ENCODE measurements at places on chromosomes 11 and 22.

- no peak for DNase-seq
These were observed 47.9 kb upstream of the SUSD2 start for GRCh38 chr22:24133187-24133965.

DNA sequence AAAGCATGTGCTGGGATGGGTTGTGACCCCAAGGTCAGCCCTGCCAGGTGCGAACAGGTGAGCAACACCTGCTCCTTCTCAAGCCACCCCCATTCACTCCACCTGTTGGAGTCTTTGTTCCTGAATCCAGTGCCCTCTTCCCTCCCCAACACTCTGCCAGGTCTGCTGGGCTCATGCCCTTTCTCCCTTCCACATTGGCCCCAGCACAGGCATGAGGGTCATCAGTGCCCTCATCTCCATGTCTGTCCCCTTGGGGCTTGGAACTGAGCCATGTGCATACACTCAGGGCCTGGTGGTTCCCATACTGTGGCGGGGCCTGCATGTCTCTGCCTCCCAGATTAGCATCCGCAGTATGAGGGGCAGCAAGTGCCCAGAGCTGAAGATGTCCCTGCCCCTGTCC lies 19.1 kb downstream of the RFPL2 start:
- DNase-seq = no peak

DNA sequence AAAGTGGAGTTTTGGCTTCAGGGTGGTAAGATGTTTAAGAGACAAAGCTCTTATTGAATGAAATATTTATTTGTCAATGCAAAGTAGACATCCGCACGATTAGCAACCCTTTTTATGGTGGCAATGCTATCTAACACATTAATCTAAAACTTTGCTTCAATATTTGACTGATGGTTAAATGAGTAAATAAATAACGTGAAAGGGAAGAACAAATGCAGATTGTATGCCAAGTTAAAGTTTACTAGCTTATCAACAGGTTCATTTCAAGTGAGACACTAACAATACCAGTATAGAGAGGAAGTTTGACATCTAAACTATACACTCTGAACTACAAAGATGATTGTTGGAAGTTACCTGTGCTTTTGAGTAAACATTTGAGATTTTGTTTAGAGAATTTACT lies 50.1 kb downstream of the AASDHPPT start:
- no peak for DNase-seq

GRCh38 chr11:15053191-15053685 lies 20.2 kb upstream of the CALCB start:
- no peak for DNase-seq

DNA sequence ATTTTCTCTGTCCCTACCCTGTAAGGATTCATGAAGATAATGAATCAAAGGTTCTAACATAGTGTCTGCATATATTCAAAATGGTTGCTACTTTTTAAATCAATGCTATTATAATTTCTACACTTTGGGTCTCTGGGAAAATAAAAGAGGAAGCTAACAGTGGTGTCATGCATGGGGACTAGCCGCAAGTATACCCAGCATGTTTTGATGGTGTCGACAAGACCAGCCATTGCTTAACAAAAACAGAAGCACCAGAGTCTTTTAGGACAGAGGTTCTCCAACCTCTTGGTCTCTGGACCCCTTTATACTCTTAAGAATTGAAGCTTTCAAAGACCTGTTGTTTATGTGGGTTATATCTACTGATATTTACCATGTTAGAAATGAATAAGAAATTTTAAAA lies 37.8 kb downstream of the RNF141 start:
- DNase-seq = no peak

DNA sequence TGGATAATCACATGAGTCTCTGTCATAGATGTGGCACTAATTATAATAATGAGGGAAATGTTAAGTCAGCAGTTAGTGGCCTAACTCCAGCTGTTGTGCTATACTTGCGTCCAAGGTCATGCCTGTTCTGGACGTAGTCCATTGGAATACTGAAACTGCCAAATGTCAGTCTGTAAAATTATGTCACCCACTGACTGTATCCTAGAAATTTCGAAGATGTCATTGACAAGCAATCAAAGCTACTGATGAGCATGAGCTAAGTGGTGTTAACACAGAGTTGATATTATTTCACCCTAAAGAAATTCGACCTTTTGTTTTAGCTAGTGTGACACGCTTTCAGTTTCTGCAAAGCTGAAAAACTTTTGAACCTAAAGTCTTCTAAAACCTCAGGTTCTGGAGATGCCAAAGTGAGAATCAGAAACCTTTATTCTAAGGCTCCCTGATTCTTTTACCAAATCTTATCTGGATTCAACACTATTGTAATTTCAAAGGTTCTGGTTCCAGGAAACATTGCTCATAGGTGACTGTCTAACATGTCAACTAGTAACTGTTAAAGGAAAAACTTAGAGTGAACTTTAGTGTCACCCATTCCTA lies 14.9 kb upstream of the ME3 start:
- DNase-seq = no peak

DNA sequence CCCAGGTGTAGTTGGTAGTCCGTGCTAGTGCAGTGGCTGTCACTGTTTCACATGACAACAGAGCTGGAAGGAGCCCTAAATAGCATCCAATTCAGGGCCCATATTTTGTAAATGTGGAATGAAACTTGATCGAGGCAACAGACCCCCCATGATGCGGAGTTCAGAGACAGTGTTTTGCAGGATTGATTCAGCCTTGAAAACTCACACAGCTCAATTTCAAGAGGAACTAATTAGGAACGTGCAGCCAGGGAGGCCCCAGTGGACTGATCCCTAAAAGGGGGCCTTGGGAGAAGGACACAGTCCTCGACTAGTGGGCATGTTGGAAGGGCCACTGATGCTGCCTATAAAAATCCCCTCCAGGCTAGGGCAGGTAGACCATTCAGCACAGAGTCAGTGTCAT lies 61.0 kb upstream of the TTC12 start:
- no peak for DNase-seq

- DNase-seq = no peak
These were observed 21.9 kb downstream of the IGSF9B start for GRCh38 chr11:133934599-133935550.

DNA sequence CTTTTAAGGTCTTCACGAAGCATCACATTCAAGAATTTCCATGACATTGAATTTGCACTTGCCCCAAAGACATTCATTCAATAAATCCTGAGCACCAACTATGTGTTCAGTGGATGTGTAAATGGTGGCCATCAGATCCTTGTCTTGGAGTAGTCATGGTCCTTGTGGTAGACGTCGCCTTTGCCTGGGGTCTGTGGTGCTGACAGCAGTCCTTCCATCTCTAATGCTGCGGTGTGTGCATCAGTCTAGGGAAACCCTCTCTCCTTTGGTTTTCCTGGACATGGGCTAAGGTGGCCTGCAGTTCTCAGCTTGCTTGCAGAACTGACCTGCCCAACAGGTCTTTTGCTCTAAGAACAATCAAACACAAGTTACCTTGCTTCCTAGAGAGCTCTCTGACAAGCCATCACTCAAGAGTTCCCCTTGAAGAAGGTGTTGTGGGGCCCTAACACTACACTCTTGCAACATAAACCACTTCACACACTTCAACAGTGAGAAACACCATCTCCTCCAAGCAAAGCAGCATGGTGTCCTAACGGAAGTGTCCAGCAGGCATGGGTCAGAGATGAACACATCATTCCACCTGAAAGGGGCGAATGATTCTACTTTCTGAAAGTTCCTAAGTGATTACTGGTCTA lies 72.1 kb downstream of the BUD13 start:
- no peak for DNase-seq

- no peak for DNase-seq
These were observed 51.0 kb upstream of the IGLL5 start for GRCh38 chr22:22836635-22837034.

DNA sequence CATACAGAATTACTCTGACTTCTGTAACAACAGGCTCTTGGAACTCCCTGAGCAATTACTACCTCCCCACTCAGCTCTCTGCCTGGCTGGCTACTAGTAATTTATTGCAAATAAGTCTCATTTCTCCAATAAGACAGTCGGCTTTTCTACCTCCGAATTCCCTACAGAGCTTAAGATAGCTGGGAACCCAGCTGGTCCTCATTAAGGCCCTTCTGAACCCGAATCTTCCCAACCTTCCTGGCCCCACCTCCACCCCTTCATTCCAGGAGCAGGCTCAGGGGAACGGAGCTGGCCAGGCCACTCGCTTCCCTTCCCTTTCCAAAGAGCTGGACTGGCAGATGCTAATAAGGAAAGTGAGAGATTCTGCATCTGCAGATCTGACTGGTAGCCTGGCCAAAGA lies 21.6 kb downstream of the TMPRSS5 start:
- DNase-seq = no peak

- DNase-seq = no peak
These were observed 28.0 kb downstream of the SWAP70 start for GRCh38 chr11:9691865-9692264.

DNA sequence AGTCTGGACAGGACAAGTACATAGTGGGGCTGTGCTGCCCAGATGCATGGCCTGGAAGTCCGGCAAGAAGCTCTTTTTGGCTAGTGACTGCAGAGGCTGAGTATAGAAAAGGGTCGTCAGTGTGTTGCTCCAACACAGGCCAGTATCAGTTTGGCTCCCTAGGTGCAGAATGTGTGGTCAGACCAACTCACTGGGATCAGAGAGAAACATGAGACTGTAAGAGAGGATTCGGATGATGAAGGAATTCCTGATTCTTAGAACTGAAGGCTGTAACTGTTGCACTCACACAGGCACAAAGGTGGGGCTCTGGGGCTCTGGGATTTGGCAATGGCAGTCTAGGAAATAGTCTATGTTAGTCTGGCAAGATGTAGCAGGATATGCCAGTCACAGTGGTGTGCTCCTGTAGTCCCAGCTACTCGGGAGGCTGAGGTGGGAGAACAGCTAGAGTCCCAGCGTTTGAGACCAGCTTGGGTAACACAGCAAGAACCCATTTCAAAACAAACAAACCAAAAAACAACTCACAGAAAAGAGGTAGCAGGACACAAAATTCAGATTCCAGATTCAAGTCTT lies 11.1 kb upstream of the UPB1 start:
- DNase-seq = no peak

DNA sequence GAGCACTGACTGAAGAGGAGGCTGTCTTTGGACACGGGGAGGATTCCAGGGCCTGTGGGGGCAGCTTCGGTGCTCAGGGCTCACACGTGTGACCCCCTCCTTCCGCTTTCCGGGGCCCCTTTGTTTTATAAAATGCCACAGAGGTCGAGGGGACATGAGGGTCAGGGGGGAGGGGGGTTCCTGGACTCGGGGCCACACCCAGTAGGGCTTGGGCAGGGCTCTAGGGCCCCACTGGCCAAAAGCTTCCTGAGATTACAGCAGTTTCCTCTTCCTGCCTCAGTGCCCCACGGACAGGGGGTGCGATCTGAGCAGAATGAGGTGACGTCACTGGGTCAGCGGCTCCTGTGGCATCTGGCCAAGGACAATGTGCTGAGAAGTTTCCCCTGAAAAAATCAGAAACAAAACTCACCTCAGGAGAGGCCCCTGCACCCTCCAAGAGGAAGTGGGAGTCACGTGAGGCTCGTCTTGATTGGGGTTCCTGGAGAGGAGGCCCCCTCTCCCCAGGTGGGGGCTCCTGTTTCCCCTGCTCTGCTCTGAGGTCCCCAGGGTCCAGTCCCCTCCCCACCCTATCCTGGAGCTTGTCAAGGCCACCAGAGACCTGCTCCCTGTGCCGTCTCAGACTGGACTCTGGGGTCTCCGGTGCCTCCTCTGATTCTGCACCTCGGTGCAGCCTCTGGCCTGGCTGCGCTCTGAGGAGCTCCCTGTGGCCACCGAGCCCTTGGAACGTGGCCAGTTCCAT lies 6.4 kb upstream of the IFITM3 start:
- no peak for DNase-seq

DNA sequence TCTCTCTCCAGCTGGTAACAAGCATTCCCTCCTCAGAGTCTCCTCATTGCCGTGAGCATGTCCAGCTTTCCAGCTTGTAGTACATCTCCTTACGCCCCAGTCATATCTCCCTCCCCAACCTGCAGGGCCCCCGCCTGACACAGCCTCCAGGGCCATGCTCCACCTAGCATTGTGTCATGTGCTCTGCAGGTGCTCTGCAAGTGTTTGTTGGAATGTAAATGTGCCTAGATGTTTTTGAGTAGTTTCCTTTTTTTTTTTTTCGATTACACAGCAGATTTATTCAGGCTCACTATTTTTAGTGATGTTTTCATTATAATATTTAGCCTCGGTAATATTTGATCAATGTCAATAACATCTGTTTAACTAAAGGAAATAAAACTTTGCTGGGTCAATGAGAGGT lies 82.5 kb downstream of the NCAM1 start:
- DNase-seq = no peak

DNA sequence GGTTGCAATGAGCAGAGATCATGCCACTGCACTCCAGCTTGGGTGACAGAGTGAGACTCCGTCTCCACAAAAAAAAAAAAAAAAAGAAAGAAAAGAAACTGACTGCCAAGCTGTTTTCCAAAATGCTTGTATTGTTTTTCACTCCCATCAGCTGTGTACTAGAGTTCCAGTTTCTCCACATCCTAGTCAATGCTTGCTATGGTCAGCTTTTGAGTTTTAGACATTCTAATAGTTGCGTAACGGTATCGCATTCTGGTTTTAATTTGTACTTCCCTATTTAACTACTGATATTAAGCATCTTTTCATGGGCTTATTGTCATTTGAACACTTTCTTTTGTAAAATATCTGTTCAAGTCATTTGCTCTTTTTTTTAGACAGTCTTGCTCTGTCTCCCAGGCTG lies 55.7 kb downstream of the TSPAN18 start:
- no peak for DNase-seq

GRCh38 chr11:102590276-102591049 lies 34.7 kb downstream of the MMP20 start:
- DNase-seq = no peak

- no peak for DNase-seq
These were observed 1053.8 kb downstream of the LRRC4C start for GRCh38 chr11:40405614-40406013.

DNA sequence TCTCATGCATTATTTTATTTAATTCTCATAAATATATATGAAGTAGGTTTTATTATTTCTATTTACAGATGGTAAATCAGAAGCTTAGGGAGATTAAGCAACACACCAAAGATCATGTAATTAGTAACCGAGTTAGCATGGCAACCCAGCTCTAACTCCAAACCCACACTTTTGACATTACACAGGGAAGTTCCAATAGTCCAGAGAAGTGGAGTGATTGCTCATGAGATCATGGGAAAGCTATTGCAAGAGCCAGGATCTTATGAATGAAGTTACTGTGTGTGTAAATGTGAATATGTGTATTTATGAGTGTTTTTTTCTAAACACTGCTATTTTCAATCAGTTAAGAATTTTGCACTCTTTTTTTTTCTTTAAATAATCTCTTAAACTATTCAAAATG lies 225.8 kb upstream of the KIRREL3 start:
- DNase-seq = no peak
